Jurkat, Clone E6-1 (cell line): ENCODE measurements at places on chromosomes 11 and 22.

DNA sequence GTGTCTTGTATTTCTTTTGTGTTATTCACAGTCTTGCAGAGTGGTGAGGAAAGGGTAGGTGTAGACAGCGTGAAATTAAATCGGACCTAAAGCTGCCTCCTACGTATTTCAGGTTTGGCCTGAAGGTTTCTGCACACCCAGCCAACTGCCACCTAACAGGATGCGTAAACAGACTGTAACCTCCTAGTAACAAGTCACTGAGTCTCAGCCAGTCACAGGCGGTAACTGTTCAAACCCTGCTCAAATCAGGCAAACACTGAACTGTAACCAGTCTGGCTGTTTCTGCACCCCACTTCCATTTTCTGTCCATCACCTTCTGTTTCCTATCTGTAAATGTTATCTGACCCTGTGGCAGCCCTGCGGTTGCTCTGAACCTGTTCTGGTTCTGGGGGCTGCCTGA is 87.1 kb downstream of the ADAMTS15 start:
- no peak for DNase-seq

DNA sequence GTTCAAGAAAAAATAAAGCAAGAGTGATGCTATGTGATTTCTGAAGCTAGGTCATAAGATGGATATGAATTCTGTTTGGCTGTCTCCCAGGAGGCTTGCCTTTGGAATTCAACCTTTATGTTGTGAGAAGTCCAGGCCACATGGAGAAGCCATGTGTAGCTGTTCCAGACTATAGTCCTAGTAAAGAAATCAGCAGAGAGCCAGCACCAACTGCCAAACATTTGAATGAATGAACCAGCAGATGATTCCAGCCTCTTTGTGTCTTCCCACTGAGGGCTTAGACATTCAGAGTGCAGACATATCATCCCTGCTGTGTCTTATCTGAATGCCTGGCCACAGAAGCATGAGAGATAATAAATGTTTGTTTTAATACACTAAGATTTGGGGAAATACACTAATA is 1150.6 kb downstream of the DLG2 start:
- no peak for DNase-seq

DNA sequence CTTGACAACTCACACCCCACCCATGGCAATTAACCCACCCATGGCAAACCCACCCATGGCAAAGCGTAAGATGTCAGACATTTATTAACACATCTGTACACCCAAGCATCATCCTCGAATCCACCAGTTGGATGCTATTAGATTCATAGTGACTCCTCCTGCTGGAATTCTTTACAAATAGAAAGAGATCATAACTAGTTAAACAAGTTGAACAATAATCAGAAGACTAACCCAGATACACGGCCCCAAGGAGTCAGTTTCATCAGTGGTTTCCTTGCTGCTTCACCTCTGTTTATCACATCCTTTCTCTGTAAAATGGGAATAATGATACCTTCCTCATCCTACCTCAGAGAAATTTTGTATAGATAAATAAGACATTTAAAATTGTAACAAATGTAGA is 5.1 kb downstream of the GTPBP1 start:
- no peak for DNase-seq

- DNase-seq = no peak
Observed at GRCh38 chr11:94000659-94001058, 20.5 kb upstream of the HEPHL1 start.

- DNase-seq = no peak
Observed at GRCh38 chr22:44411226-44412135, 86.6 kb downstream of the RTL6 start.

DNA sequence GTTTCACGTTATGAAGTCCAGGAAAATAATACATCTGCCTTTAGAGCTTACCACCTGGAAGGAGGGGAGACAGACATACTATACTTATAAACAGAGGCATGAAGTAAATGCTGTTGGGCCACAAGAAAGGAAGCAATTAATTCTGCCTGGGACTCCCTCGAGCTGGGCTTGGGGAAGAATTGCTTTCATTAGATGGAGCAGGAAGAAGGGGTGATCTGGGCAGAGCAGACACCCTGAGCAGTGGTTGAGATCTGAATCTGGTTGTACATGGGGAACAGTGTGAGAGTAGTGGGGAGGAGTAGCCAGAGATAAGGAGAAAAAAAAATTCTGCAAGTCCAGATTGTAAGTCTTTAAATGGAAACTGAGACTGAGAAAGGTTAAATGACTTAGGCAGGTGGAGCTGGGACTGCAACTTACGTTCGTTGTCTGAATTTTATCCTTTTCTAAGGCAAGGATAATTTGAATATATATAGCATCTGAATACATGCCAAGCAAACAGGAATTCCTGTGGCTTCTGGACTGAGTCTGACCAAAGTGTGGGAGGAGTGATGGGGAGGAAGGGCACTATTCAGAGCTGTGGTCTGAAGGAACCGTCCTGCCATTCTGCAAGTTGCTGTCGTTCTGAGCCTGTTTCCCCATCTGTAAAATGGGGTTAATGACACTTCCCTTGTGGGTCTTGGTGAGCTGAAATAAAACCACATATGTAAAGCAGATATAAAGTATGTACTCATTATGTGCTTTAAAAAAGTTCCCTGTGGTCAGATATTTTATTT is 7.9 kb downstream of the NCAM1 start:
- no peak for DNase-seq
